Globus pallidus (tissue), 1 donor: ENCODE measurements at places on chromosomes 4 and X.

GRCh38 chr4:150510176-150510865 is 71.6 kb upstream of the MAB21L2 start:
- DNase-seq = no peak

DNA sequence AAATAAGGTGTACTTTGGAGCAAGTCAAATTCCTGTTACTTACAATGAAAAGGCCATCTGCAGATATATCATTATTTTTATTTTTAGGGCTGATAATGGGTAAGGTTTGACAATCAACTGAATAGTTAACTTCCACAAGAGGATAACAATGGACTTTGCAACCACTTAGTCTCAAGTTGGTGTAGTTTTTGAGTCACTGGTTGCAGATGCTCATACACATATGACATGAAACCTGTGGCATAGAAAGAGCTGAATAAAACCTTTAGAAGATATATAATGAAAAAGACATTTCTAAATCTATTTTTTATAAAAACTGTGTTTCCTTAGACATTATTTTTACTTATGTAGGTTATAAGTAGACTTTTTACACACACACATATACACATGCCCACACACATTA is 2110.9 kb downstream of the PCDH7 start:
- no peak for DNase-seq

DNA sequence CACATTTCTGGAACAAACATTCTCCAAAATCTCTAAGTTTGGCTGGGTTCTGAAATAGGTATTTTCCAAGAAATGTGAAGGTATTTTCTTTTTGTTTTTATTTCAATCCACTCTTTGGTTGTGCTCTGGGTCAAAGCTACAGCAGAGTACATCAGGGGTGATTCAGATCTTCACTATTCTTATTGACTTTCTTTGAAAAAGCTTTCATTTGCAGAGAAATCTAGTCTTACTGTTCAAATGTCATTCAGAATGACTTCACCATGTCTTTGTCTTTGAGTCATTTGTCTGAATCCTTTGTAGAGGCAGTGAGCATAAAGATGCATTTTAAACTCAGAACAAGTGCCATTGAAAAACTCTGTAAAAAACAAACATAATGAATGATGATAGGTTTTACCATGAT is 547.2 kb upstream of the ADGRL3 start:
- DNase-seq = no peak

- peak; percentile 57 for DNase-seq
Observed at GRCh38 chr4:55866973-55867574, 13.6 kb downstream of the EXOC1 start.

- no peak for DNase-seq
Observed at GRCh38 chr4:608236-608635, 17.1 kb upstream of the PDE6B start.

DNA sequence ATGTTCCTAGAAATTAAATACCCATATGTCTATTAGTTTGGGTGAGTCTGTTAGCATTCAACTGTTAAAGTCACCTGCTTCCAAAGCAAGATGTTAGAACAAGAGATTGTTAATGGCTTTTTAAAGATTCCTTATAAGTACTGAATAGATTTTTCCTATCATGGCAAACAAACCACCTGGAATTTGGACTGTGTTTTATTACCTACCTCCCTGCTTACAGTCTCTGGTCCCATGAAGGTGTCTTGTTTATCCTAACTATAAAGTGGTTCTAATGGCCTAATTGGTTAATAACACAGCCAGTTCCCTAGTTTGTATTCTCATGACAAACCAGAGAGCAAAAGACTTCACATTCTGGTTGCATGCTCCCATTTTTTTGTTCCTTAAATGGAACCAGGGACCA is 149.5 kb downstream of the PPP1R2C start:
- no peak for DNase-seq

DNA sequence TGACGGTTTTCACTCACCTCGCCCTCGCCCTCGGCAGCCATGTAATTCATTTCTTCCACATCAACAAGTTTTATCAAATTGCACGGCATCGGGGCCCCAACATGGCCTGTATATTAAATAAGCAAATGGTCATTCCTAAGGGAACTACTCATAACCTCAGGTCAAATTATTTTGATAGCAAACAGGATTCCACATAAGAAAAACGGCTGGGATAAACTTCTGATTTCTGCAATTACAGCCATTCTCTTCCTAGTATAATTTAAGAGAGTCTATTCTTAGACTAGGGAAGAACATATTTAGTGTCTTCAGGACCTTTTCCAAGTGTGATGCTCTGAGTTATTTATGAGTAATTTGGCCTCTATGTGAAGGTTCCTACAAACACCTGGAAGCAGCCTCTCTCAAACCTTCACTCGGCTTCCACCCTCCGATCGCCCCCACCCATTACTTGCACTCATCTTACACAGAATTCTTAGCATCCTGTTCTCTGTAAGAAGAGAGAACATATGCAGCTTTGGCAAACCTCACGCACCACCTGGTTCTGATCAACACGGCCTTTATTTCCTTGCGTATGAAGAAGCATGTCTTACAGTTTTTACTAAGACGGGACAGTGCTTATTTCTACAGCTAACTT is 29.4 kb upstream of the CENPU start:
- no peak for DNase-seq

- no peak for DNase-seq
Observed at GRCh38 chr4:2924765-2925301, 38.4 kb downstream of the NOP14 start.

DNA sequence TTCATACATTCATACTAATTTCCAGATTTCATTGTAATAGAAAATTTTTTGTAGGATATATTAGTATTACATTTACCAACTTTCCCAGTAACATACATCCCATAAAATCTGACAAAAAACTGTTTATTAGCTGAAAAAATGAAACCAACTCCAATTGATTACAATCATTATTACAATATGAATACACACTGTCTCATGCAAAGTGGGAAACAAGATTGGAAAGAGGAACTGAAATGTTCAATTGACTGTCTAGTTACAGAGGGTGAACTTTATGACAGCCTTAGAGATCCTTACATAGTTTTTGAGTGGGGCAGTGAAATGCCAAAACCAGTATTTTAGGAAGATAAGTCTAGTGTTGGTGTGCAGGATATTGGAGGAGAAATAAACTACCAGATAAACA is 2.3 kb upstream of the AMBN start:
- DNase-seq = no peak

DNA sequence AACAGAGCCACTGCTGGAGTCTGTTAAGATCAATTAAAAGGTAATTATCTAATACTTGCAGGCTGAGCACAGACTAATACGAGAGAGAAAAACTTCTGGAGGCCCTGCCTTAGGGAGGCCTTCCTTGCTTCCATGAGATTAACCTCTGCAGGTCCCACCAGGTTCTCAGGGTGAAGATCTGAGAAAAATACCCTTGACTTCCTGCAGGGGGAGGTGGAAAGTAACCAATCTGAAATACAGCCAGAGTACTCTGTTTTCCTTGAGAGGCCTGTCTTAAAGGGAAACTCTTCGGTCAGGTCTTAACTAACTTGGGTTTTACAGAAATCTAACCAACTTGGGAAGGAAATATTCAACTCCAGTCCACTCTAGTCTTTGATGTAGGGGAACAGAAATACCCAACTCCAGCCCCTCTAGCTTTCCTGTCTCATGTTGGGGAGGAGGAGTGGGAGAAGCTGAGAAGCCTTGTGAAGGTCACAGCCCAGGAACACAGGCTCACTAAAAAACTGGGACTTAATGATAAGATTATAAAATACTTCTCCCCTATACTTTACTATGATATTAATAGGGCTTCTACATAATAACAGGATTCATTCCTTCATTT is 77.1 kb downstream of the TBCK start:
- no peak for DNase-seq

GRCh38 chr4:6200922-6201362 is 593 bp upstream of the JAKMIP1 start:
- no peak for DNase-seq

DNA sequence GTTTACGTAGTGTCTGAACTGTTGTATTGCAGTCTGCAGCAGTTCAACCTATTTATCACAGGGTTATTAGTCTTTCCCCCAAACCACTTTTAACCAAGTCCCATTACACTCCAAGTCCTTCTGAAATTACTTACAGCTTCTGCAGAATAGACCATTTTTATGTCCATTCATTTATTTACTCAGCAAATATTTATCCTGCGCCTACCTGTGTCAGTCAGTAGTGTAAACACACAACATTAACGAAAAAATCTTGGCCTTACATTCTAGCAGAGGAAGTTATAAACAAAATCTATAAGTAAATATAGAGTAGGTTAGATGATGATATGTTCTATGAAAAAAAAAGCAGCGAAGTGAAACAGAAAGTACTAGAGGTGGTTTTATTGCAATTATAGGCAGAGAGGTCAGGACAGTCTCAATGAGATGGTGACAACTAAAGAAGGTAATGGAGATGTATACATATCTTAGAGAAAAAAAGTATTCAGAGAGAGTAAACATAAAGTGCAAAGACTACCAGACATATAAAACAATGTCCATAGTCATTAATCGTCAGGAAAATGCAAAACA is 534.7 kb downstream of the KCNIP4 start:
- DNase-seq = no peak

GRCh38 chr4:187236209-187236890 is 512.7 kb upstream of the FAT1 start:
- no peak for DNase-seq

- DNase-seq = no peak
Observed at GRCh38 chrX:30039768-30040167, 175.6 kb upstream of the MAGEB2 start.

DNA sequence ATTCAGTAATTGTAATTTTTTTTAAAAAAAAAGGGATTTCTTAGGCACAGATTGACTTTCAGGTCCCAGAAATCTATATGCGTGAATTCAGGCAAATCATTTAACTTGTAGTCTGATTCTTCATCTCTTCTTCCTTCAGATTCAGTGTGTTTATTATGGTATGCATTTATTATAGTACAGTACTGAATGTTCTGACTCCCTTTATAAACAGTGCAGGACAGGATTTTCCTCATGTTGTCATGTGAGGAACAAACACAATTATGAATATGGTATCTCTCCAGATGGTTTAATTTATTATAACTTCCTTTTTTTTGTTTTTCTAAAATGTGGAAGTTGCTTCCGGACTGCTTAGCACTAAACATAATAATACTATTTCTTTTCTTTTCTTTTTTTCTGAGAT is 54.2 kb downstream of the RPS3A start:
- no peak for DNase-seq

- peak; percentile 43 for DNase-seq
Observed at GRCh38 chrX:40154250-40154852, 56.6 kb upstream of the BCOR start.

DNA sequence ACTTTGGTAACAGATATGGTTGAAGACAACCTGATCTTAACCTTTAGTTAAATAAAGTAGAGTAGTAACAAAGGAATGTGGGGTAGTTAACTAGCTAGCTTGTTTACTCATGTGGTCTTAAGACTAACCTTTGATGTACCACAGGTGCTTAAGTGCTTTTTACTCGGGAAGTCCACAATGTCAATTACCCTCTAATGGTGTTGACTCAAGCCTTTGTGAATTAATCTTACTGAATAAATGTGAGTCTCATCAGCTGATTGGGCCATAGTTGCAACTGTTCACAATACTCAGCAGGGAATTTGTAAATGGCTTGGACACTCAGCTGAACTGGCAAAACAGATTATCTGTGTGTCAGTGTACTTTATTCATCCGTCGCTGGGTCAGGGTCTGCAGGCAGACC is 119.0 kb upstream of the UGT8 start:
- no peak for DNase-seq

DNA sequence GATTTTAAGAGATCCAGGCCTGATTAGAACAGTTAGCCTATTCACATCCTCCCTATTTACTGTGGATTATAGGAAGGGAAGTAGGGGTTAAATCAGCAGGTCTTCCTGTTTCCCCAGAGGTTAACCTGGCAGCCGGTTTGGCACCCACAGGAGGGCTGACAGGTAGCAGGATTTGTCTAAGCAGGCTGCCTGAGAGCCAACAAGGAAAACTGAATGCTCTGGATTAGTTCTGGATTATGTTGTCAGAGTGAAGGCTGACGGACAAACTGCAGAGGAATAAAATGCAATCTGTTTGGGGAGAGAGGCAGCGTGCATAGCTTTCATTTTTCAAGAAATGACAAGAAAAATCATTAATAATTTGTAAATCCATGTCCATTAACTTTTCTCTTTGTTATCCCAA is 397.1 kb upstream of the FAM241A start:
- no peak for DNase-seq

DNA sequence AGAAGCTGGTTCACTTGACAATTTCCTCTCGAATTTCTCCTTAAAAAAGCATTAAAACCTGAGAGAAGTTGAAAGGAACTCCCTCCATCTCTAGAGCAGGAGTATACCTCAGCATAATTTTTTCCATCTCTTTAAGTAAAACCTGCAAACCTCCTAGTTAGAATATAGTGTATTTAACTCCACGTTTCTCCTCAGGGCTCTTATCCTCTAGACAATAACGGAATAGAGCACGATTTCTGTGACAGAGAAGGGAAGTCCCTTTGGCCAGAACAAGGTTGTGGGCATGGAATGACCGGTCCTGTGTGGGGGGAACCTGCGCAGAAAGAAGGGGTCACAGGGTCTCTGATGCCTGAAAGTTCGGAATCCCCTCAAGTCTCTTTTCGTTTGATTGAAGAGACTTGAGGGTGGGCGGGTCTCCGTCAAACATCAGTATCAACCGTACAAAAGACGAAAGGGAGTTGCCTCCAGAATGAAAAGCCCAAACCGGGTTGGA is 697 bp downstream of the ZNF280C start:
- peak; percentile 5 for DNase-seq

GRCh38 chr4:149986917-149987316 is 91.3 kb upstream of the DCLK2 start:
- no peak for DNase-seq

- peak; percentile 20 for DNase-seq
Observed at GRCh38 chr4:88672987-88673386, 24.6 kb downstream of the NAP1L5 start.

DNA sequence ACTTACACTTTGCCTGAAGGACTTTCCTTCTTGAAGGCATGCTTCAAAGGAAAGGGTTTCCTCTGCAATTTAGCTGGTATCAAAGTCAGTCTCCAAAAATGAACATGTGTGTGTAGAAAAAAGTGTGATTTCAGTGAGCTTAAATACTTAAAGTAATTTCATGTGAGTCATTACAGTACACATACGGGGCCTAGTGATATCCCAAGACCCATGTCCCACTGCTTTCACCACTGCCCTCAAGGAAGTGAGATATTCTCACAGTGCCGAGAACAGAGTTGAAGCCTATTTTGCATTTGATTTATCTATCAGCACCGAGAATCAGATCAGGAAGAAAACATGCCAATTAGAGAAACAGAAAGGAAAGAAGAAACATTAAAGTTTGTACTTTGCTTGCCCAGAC is 61.0 kb downstream of the CHST7 start:
- DNase-seq = no peak

- no peak for DNase-seq
Observed at GRCh38 chr4:39539089-39539611, 11.9 kb upstream of the UGDH start.

GRCh38 chr4:2944091-2944482 is 19.1 kb downstream of the NOP14 start:
- DNase-seq = no peak

GRCh38 chr4:63361628-63362027 is 1047.6 kb downstream of the TECRL start:
- no peak for DNase-seq

GRCh38 chr4:187183826-187184225 is 460.2 kb upstream of the FAT1 start:
- no peak for DNase-seq

GRCh38 chr4:168317621-168318020 is 931 bp downstream of the DDX60 start:
- no peak for DNase-seq

- no peak for DNase-seq
Observed at GRCh38 chr4:138308356-138308755, 66.2 kb upstream of the SLC7A11 start.
